ENCODE measurements at places on chromosomes 11 and 22. TPM values are rescaled to one million over a fixed set of nuclear protein-coding genes. Genes with fewer than 3 reads are reported as not detected.

LYVE1 gene
- total RNA-seq, result not detected

KIRREL3 gene
- total RNA-seq, result not detected

MS4A4A gene
- total RNA-seq, result not detected

- H3K4me1 ChIP-seq, result peaks cover 18% of the 10 kb centered on the region
- no peaks in the 10 kb centered on the region for H3K36me3 ChIP-seq
- peaks cover 33% of the 10 kb centered on the region for H3K27me3 ChIP-seq
- H3K27ac ChIP-seq, result no peak overlapping the region
Observed at GRCh38 chr11:65226103-65226442, 35.7 kb upstream of the POLA2 start.

GRCh38 chr22:45006964-45007390 lies 2.8 kb downstream of the PHF21B start:
- no peak for DNase-seq
- peak overlapping the region; percentile 67 for H3K4me3 ChIP-seq

TSPAN32 gene
- 8.6 TPM for total RNA-seq

GRCh38 chr11:90774727-90775566 lies 552.1 kb upstream of the CHORDC1 start:
- H3K4me3 ChIP-seq, result no peak overlapping the region
- no peaks in the 10 kb centered on the region for H3K27me3 ChIP-seq
- H3K36me3 ChIP-seq, result no peaks in the 10 kb centered on the region
- no peak for DNase-seq
- H3K27ac ChIP-seq, result no peak overlapping the region

OR9G4 gene
- not detected for total RNA-seq

DNA sequence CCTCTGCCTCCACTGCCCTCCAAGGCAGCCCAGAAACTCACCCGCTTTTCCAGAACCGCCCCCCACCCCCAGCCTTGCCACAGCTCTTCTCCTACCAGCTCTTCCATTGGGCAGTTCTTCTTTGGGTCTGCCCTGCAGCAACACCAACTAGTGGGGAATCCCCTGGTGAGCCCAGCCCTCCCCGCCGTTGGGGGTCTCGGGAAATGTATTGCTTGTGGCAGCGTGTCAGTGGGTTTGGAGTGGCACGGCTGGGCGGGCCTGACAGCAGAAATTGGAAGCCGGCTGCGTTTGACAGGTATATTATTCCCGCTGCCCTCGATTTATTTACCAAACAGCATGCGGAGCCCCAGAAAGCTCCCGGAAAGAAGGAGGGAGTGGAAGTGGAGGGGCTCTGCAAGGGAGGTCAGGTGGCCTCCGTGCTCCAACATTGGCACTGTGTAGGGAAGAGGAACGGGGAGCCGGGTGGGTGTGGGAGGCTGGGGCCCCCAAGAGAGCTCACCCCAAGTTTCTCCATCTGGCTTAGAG lies 65.2 kb upstream of the NECTIN1 start:
- no peak overlapping the region for H3K27ac ChIP-seq
- no peak overlapping the region for H3K4me3 ChIP-seq
- no peaks in the 10 kb centered on the region for H3K36me3 ChIP-seq

All from activated T-cell treated with anti-CD3 and anti-CD28 coated beads, Interleukin-2, amount 50 U/mL, for 72 hours (primary cell).